ENCODE measurements at places on chromosomes 16 and 17.

GRCh38 chr17:14736631-14737030 is 435.8 kb downstream of the HS3ST3B1 start:
- no peak for DNase-seq

- DNase-seq = no peak
Measured at GRCh38 chr16:23388786-23389185, 64.2 kb downstream of the COG7 start.

- DNase-seq = no peak
Measured at GRCh38 chr17:64992325-64992802, 64.2 kb downstream of the GNA13 start.

GRCh38 chr17:65389426-65389825 is 172.0 kb downstream of the AXIN2 start:
- DNase-seq = no peak

- no peak for DNase-seq
Measured at GRCh38 chr16:25512041-25512440, 179.7 kb upstream of the HS3ST4 start.

GRCh38 chr16:28556914-28557320 is 3.2 kb downstream of the SGF29 start:
- no peak for DNase-seq

GRCh38 chr17:34566873-34567272 is 12.5 kb upstream of the TMEM132E start:
- no peak for DNase-seq

DNA sequence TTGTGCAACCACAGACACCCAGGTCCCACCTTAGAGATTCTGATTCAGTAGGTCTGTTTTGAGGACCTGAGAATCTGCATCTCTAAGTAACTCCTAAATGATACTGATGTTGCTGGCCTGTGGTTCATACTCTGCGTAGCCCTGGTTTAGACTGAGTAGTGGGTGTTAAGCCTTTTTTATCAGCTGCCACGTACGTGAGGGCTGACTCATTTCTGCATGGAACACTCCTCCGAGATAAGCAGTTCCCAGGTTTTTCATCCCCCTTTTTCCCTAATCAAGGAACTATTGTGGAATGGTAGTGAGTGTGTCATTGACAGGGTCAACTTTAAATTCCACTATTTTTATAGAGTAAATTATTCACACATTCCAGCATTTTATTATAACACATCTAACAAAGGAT is 26.1 kb downstream of the CDRT4 start:
- DNase-seq = no peak

DNA sequence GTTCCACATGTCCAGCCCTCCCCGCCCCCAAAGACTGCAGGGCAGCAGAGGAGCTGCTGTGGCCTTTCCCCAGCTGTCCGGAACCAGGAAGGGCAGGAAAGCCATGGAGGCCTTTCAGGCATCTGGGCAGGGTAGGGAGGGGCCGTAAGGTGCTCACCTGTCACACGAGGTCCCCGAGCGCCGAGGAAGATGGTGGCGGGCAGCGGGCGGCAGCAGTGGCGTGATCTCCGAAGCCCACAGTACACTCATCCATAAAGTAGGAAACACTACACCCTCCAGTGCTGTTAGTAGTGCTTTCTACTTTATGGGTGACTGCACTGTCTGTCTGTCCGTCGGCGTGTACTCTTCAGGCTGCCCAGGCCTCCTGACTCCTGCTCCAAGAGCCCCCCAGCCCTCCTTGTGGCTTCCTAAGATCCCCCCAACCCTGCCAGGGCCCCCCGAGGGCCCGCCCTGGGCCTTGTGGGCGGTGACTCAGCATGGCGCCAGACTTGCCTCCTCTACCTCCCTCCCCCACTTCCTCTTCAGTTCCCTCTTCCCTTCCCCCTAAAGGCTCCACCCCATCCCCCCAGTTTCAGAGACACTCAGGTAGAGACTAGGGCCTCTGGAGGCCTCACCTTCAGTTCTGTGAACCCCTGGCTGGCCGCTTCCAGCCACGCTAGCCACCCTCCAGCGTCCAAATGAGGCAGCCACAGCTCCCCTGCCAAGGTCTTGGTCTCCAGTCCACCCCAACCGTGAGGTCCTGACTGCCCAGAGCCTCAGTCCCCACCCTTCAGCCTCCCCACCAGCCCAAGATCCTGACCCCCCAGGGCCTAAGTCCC is 2.6 kb upstream of the TSPOAP1 start:
- DNase-seq = peak; percentile 54

DNA sequence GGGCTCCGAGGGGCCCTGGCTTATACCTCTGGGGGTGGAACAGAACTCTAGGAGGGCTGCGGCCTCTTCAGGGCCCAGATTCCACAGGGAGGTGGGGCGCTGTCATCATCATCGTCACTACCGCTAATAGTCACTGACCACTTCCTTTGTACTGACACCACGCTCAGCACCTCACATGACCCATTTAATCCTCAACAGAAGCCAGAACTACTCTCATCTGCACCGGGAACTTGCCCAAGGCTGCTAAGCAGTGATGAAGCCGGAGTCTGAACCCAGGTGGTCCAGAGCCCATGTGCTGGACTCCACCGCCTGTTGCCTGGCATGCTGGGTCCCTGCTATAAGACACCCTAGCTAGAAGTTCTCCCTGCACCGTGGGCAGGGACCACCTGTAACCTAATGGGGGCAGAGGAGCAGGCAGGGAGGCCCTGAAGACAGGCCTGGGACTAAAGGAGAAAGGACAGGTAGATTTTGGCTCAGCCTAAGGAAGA is 12.0 kb downstream of the UNC13D start:
- peak; percentile 60 for DNase-seq

DNA sequence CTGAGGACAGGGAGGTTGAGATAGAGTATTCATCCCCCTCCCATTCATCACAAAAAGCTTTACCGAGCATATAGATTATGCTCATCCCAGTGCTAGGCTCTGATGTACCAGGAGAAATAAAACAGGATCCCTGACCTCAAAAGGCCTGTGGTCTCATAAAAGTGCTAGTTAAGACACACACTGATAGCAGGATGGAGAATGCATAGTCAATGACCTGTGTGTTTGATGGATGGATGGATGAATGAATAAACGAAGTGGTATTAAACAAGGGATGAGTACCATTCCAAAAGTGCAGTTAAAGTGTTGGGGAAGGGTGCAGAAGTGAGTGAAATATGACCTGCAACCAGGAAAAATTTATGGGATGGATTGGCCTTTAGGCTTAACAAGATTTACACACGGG is 133.9 kb upstream of the NUDT7 start:
- DNase-seq = no peak
